ENCODE measurements at places on chromosomes 6 and 20. TPM values are rescaled to one million over a fixed set of nuclear protein-coding genes. Genes with fewer than 3 reads are reported as not detected.

SYCP2 gene
- 0.23 TPM for total RNA-seq

PRDM13 gene
- total RNA-seq = not detected

CCDC170 gene
- 0.10 TPM for total RNA-seq

- DNase-seq = no peak
Measured at GRCh38 chr6:14108571-14109410, 8.8 kb upstream of the CD83 start.

GRCh38 chr6:170286246-170286933 is 4.5 kb downstream of the DLL1 start:
- DNase-seq = no peak

DNA sequence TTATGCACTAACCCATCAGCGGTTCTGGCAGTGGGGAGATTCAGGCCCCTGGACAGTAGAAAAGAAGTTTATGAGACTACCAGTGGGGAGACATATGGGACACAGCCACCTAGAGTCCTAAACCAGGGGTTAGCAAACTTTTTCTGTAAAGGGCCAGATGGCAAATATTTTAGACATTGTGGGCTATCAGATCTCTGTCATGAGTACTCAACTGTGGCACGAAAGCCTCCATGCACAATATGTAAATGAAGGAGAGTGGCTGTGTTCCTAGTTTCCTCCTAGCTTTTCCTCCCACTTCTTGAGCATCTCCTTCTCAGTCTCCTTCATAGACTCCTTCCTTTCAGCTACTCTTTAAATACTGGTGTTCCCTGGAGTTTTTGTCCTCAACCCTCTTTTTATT is 3.3 kb upstream of the HLA-DMA start:
- no peak for DNase-seq

GRCh38 chr6:149041953-149042352 is 275.6 kb upstream of the TAB2 start:
- no peak for DNase-seq
